Activated T-helper 1 cell treated with Interleukin-2 at 50 U/mL for 16 hours (primary cell): ENCODE measurements at places on chromosomes 11 and 22.
A peak's percentile ranks its signal among the peaks of the same experiment; 100 is the strongest.

- no peak for DNase-seq
Observed at GRCh38 chr11:11706028-11706427, 84.2 kb upstream of the GALNT18 start.

GRCh38 chr22:48632646-48633246 lies 1194.9 kb downstream of the BRD1 start:
- no peak for DNase-seq

GRCh38 chr22:49789289-49790141 lies 38.2 kb downstream of the BRD1 start:
- no peak for DNase-seq

DNA sequence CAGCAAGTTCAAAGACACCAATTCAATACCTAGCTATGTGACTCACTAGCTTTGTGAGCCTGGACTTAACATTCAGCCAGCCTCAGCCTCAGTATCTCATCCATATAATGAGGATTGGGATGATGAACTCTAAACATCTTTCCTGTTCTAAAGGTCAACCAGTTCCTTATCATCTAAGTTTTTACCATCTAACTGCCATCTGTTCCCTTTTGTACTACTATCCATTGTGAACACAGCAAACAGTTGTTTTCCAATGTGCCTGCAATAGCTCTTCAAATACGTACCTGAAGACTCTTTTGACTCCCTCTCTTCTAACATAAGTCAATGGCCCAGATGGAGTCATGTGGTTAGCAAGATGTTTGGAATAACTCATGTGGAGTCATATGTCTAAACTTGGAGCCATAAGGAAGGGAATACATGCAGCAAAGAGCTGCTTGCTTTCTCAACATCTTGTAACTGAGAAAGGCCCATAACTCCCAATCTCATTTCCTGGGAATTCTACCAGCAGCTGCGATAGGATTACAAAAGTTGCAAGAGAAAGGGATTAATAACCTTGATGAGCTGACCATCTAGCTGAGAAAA lies 19.4 kb downstream of the SYTL2 start:
- DNase-seq = no peak

DNA sequence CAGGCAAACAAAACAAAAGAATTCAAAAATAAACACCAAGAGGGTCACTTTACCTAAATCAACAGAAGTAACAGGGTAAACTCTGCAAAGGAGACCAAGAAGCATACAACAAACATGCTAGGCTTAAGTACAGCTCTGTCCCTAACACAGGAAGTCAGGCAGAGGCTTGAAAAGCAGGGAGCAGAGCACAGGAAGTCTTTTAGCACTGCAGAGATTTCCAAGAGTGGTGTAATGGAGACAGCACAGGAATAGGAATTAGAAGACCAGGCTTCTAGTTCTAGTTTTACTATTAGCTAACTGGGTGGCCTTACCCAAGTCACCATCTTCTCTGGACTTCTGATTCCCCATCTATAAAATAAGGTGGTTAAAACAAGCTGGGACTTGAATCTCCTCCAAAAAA lies 1.9 kb downstream of the RBFOX2 start:
- DNase-seq = no peak

- no peak for DNase-seq
Observed at GRCh38 chr22:17349172-17349571, 20.1 kb upstream of the CECR2 start.

DNA sequence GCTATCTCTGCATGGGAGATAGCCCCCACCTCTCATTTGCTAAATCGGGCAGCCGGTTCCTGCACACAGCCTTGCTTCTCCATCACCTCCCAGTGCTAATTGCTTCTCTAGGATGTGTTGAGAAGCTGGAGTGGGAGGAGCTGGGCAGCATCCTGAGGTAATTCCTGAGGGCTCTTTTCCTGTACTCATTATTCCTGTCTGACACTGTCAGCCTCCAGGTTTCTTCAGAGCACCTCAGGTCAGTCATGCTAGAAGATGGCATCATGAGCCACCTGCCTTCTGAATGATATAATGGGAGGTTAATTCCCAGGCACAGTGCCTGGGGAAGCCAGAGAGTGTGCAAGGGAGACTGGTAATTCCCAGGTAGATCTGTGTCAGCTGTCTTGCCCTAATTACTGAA lies 133.0 kb downstream of the RAB38 start:
- DNase-seq = no peak

DNA sequence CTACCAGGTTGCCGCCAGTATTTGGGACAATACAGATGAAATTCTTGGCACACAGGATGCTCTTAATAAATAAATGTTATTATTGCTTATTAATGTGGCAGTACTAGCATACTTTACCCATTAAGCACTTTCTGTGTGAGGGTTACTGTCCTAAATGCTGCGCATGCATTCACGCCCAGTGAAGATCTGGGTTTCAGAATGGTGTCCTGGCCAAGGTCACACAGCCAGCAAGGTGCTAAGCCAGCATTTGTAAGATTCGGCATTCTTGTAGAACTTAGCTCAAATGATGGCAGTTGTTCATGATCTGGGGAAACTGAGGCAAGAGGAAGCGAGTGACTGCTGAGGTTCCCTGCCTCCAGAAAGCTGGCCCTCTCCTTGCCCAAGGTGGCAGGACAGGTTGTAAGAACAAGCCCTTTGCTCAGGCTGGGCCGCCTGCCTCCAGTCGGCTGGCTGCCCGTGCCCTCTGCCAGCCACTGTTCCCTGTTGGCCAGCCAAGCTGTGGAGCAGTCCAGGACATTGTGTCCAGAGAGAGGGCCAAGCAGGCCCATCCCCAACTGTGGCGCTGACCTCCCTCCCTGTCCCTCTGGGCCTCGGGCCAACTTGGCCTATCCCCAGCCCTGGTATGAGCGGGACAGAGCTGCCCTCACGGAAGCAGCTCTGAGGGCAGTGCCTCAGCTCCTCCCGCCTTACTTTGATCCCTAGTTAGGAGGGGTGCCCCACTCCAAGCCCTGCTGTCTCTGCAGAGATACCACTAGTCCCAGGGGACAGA lies 28.8 kb downstream of the TOB2 start:
- DNase-seq = no peak

- no peak for DNase-seq
Observed at GRCh38 chr11:66183494-66184048, 84.9 kb upstream of the RAB1B start.

DNA sequence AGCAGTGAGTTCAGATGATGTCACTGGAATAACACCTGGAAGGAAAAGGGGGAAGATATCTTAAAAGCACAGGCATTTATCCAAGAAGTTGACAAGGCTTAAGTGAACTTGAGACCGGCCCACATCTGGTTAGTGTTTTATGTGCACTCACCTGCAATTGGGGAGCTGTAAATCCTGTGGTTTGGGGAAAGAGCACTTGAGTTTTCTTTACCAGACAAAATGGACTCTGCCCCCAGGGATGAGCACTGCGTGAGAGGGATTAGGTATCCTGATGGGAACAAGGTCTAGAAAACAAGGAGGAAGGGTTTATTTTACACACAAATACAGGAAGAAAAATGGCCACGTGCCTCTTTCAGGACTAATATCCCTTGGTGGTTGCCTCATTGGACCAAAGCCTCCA lies 15.2 kb downstream of the E2F8 start:
- no peak for DNase-seq

DNA sequence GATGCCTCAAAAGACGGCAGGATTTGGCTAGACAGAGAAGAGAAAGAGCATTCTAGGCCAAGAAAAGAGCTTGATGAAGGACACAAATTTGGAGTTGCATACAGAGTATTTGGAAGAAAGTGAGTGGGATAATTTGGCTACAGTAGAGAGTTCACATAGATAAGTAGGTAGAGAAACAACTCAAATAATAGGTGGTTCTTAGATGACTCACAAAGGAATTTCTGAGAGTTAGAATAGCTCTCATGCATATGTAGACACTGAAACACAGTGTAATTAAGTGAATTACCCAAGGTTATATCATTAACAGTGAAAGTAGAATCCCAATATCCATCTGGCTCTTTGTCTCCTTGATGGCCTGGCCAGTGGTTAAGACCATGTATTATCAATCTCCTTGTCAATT lies 228.6 kb upstream of the DDI1 start:
- DNase-seq = no peak

GRCh38 chr11:45725776-45726492 lies 60.5 kb upstream of the CHST1 start:
- no peak for DNase-seq

GRCh38 chr11:111359223-111360149 lies 19.6 kb downstream of the POU2AF1 start:
- DNase-seq = no peak

DNA sequence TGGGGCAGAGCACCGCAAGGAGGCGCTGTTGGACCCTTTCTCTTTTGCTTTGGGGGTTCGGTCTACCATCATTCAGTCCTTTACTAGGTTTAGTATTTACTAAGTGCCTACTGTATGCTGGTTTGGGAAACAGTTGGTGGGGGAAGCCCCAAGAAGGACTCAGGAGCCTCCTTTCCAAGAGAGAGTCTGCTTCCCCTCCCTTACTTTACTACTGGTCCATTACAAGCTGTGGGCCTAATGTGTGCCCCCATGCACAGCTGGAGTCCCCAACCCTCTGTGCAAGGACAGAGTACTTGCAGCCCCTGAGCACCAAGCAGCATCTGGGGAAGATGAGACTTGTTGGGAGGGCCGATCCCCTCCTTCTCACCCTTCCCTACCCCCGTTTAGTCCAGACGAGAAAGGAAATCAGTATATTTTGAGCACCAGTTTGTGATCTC lies 876 bp upstream of the UBE2L6 start:
- DNase-seq = peak; percentile 78

DNA sequence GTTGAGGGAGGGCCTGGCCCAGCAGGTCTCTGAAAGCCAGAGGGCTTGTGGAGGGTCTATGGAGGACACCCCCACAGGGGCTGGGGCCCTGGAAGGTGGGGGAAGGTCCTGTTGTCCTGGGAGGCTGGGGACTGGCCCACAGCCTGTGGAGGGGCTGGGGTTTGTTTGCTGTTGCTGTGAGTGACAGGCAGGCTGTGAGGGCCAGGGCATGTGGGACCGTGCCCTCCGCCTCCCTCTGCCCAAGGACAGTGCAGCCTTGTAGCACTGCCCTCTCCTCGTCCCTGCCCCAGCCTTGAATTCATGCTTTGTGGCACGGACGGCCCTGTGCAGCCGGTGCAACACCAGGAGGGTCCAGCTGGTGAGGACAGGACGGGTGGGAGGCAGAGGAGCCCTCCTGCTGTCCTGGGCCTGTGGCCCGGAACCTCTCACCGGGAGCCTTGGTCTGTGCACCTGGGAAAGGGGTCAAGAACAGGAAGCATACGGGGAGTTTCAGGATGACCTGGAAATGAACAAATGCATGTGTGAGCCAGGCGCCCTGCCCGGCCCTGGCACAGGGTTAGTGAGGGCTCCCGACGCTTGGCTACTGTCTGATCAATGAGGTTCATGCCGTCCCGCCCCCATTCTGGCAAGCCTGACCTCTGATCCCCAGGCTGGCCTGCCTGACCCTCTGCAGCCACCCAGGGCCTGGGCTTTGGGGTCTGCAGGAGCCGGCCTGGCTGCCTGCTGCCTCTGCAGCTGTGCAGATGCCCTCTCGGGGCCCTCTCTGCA lies 37.4 kb upstream of the PRODH start:
- no peak for DNase-seq

GRCh38 chr11:1219834-1220815 lies 2.7 kb upstream of the MUC5B start:
- no peak for DNase-seq

GRCh38 chr22:37407856-37408255 lies 19.4 kb downstream of the ELFN2 start:
- no peak for DNase-seq

DNA sequence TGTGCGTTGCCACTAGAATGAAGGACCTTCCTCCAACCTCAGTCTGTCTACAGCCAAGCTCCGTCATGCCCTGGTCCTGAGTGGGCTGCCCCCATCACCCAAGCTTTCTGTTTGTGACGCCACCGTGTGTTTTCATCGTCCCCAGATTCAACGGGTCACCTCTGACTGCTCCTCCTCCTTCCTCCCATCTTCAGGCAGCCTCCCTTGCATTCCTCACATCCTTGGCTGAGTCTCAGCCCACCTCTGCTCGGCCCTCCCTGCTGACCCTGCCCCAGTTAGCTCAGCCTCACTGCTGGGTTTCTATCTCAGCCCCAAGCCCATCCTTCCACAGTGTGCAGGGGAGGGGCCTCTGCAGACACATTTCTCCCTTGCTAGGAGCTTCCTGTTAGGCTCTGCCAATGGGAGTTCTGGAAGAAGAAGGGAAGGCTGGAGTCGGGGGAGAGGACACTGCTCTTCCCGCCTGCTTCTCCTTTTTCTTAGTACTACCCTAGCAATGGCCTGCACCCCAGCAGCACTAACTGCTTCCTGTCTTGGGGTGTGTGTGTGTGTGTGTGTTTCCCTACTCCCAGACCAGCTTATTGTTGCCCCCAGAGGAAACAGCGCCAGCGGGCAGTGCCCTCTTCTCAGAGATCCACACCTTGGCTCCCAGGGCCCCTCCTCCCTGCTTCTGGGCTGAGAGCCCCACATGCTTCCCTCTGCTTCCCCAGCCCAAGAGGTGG lies 5.2 kb downstream of the IFT27 start:
- DNase-seq = no peak

GRCh38 chr11:5690736-5691135 lies 1.1 kb downstream of the TRIM22 start:
- DNase-seq = no peak

DNA sequence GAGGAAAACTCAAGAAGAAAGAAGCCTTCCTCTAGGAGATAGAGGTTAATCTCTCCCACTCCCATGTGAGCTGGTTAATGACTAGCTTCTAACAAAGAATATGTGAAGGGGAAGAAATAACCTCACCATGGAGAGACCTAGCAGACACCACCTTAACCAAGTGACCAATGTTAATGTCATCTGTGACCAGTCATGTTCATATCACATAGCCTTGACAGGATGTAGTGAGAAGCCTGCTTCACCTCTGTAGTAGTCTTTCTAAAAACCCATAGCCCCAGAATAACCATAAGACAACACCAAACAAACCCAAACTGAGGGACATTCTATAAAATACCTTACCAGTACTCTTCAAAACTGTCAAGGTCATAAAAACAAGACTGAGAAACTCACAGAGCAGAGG lies 21.5 kb upstream of the POU2AF1 start:
- no peak for DNase-seq

GRCh38 chr11:43243927-43244326 lies 67.9 kb upstream of the API5 start:
- no peak for DNase-seq

DNA sequence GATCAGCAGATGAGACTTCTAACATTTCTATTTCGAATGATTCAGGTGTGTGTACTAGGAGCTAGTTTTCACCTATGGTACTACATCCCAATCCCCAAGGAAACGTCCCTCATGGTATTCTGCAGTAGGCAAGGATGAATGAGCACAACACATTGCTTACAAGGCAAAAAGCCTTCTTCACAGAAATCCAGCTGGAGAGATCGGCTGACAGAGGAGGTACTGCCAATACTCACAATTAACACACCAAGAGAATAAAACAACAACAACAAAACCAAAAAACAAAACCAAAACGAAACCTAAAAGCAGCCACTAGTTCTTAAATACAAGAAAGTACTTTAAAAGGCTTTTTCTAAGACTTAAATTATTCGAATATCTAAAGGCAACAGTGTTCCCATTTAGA lies 101.4 kb downstream of the PICALM start:
- no peak for DNase-seq
